Bronchus fibroblast of lung (primary cell): ENCODE measurements at places on chromosomes 5 and 9. TPM values are rescaled to one million over a fixed set of nuclear protein-coding genes. Genes with fewer than 3 reads are reported as not detected.

The TMEM215 gene
- not detected in 2 replicates for total RNA-seq

The TAF1L gene
- total RNA-seq: not detected in 2 replicates

The TMEM252 gene
- not detected in 2 replicates for total RNA-seq

The C5orf52 gene
- total RNA-seq: not detected in 2 replicates

The DIAPH1 gene
- 32.7 and 36.8 TPM in 2 replicates for total RNA-seq

The INSYN2B gene
- total RNA-seq: 5.2 and 5.7 TPM in 2 replicates

The ACTBL2 gene
- total RNA-seq: 0.15 and 0.34 TPM in 2 replicates

The CDKN2B gene
- total RNA-seq: 9.6 and 10.4 TPM in 2 replicates

The CRB2 gene
- total RNA-seq: under 0.01 TPM in 1 of 2 replicates, not detected in the other

The EXOSC2 gene
- 37.6 and 52.8 TPM in 2 replicates for total RNA-seq

The GRIN3A gene
- total RNA-seq: not detected in 2 replicates

The IL3 gene
- not detected in 2 replicates for total RNA-seq

The SOX30 gene
- 0.15 TPM in 1 of 2 replicates, not detected in the other for total RNA-seq

The ROPN1L gene
- total RNA-seq: 0.45 and 1.3 TPM in 2 replicates

The FBP2 gene
- total RNA-seq: not detected in 2 replicates

The CAMK2A gene
- 0.45 TPM in 1 of 2 replicates, not detected in the other for total RNA-seq

The LCN1 gene
- not detected in 2 replicates for total RNA-seq

The TRIM14 gene
- 8.9 and 11.9 TPM in 2 replicates for total RNA-seq

The PALM2AKAP2 gene
- 0.67 and 2.1 TPM in 2 replicates for total RNA-seq

The NXNL2 gene
- 1.5 and 1.8 TPM in 2 replicates for total RNA-seq

The SPATA31D4 gene
- not detected in 2 replicates for total RNA-seq

The RNF180 gene
- 1.0 and 1.2 TPM in 2 replicates for total RNA-seq

The MVB12B gene
- total RNA-seq: 2.2 TPM in 2 replicates

The SMC5 gene
- total RNA-seq: 10.9 and 16.1 TPM in 2 replicates

The CYLC2 gene
- total RNA-seq: not detected in 2 replicates

The CDC20B gene
- total RNA-seq: not detected in 2 replicates

The ZNF883 gene
- 0.74 and 1.7 TPM in 2 replicates for total RNA-seq

The CAMK4 gene
- 8.6 and 9.9 TPM in 2 replicates for total RNA-seq

The ADAMTS2 gene
- total RNA-seq: 28.1 and 37.0 TPM in 2 replicates

The FAM151B gene
- 1.2 and 3.1 TPM in 2 replicates for total RNA-seq

The ZFYVE16 gene
- total RNA-seq: 7.0 and 9.1 TPM in 2 replicates

The DEPDC1B gene
- total RNA-seq: 13.3 and 16.4 TPM in 2 replicates

The SLIT3 gene
- 0.15 and 0.34 TPM in 2 replicates for total RNA-seq
